ENCODE measurements at places on chromosomes 3 and 15. TPM values are rescaled to one million over a fixed set of nuclear protein-coding genes. Genes with fewer than 3 reads are reported as not detected.

DNA sequence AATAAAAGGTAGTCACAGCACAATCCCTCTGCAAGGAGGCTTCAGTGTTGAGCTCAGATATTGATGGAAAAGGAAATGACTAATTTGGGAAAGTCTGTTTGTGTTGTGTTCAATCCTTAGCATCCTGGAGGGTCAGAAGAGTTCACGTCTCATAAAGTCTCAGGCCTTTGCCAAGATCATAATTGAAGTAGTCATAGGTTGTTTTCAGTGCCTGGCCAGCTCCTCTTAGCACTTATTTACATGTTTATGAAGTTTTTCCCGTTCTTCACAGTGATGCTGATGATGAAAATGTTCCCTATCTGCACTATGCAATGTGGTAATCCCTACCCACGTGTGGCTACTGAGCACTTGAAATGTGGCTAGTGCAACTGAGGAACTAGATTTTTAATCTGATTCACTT lies 61.6 kb upstream of the TGFBR2 start:
- H3K27ac ChIP-seq: no peak overlapping the region
- no peak for DNase-seq
- no peaks in the 10 kb centered on the region for H3K36me3 ChIP-seq
- no peak overlapping the region for H3K4me3 ChIP-seq
- no peaks in the 10 kb centered on the region for H3K27me3 ChIP-seq

GRCh38 chr3:159609625-159610024 lies 379.0 kb upstream of the IL12A start:
- H3K27me3 ChIP-seq: no peaks in the 10 kb centered on the region
- no peak for DNase-seq
- no peaks in the 10 kb centered on the region for H3K36me3 ChIP-seq
- no peaks in the 10 kb centered on the region for H3K4me1 ChIP-seq
- no peak overlapping the region for H3K27ac ChIP-seq

- H3K4me3 ChIP-seq: no peak overlapping the region
- DNase-seq: no peak
Measured at GRCh38 chr3:30970183-30970582, 75.7 kb upstream of the GADL1 start.

DNA sequence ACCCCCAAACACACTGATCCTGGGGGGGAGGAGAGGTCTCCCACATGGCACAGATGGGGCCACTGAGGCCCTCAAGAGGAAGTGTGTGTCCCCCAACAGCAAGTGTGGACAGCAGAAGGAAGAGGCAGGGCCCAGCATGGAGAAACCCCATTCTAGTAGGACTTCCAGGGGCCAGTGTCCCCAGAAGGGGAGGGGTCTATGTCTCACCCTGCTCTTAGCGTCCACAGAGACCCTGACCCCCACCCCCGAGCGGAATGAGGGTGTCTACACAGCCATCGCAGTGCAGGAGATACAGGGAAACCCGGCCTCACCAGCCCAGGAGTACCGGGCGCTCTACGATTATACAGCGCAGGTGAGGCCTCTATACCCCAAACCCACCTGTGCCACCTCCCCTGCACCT lies 35.3 kb downstream of the TSPAN3 start:
- H3K36me3 ChIP-seq: peaks cover 47% of the 10 kb centered on the region
- H3K27me3 ChIP-seq: no peaks in the 10 kb centered on the region
- H3K27ac ChIP-seq: peak overlapping the region; percentile 22
- peaks cover 30% of the 10 kb centered on the region for H3K4me1 ChIP-seq
- no peak overlapping the region for H3K4me3 ChIP-seq

- H3K4me3 ChIP-seq: no peak overlapping the region
- no peak overlapping the region for H3K27ac ChIP-seq
- DNase-seq: peak; percentile 38
- no peaks in the 10 kb centered on the region for H3K36me3 ChIP-seq
- peaks cover 6% of the 10 kb centered on the region for H3K4me1 ChIP-seq
Measured at GRCh38 chr3:138890555-138891187, 55.9 kb upstream of the PIK3CB start.

GRCh38 chr3:66261355-66261754 lies 40.6 kb downstream of the SLC25A26 start:
- H3K27ac ChIP-seq: no peak overlapping the region
- H3K4me3 ChIP-seq: no peak overlapping the region
- peaks cover 5% of the 10 kb centered on the region for H3K36me3 ChIP-seq
- H3K4me1 ChIP-seq: no peaks in the 10 kb centered on the region
- H3K27me3 ChIP-seq: no peaks in the 10 kb centered on the region
- DNase-seq: no peak

DNA sequence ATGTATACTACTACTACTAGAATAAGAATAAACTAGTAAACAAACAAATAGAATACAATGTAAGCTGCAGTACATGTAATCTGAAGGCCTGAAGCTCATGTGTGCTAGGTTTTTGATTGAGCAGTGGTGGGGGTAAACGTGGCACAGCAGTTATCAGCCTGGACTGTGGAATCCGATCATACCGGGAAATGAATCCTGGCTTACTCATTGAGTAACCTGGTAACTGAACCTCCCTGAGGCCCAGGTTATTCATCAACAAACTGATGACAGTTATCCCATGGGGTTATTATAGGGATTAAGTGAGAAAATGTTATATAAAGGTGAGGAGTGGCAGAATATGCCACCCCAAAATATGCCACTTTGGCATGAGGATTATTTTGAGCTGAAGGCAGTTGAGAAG lies 339.1 kb downstream of the FHIT start:
- H3K4me1 ChIP-seq: no peaks in the 10 kb centered on the region
- H3K27me3 ChIP-seq: no peaks in the 10 kb centered on the region
- DNase-seq: no peak
- no peak overlapping the region for H3K4me3 ChIP-seq

DNA sequence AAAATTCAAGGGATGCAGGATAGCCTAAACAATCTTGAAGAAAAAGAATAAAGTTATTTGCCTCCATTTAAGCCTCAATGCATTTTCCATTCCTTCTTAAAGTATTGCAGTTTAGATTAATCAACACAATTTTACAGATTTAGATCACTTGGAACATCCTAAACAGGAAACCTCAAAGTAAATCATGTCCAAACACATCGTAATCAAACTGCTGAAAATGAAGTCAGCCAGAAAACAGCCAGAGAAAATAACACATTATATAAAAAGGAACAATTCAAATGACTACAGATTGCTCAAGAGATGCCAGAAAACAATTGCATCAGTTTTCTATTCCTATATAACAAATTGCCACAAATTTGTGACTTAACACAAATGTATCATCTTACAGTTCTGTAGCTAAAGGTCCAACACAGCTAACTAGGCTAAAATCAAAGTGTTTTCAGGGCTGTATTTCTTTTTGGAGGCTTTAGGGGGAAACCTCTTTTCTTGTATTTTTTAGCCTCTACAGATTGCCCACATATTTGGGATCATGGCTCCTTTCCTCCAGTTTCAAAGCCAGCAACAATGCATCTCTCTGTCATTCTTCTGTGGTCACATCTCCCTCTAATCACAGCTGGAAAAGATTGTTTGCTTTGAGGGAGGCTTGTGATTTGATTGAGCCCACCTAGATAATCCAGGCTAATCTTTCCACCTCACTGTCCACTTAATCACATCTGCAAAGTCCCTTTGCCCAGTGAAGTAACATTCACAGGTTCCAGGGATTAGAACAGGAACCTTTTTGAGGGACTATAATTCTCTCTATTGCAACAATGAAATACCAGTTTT lies 543.3 kb upstream of the UBE2E2 start:
- no peak overlapping the region for H3K27ac ChIP-seq
- no peaks in the 10 kb centered on the region for H3K4me1 ChIP-seq
- no peaks in the 10 kb centered on the region for H3K27me3 ChIP-seq
- DNase-seq: no peak
- H3K4me3 ChIP-seq: no peak overlapping the region
- H3K36me3 ChIP-seq: no peaks in the 10 kb centered on the region

- no peak for DNase-seq
- no peaks in the 10 kb centered on the region for H3K36me3 ChIP-seq
- H3K4me3 ChIP-seq: no peak overlapping the region
- no peaks in the 10 kb centered on the region for H3K4me1 ChIP-seq
- no peaks in the 10 kb centered on the region for H3K27me3 ChIP-seq
- H3K27ac ChIP-seq: no peak overlapping the region
Measured at GRCh38 chr3:89813500-89813899, 706.1 kb downstream of the EPHA3 start.

SERPINI2 gene
- not detected for polyA plus RNA-seq

DPPA2 gene
- polyA plus RNA-seq: 0.12 TPM

ZXDC gene
- polyA plus RNA-seq: 38.9 TPM

SOX2 gene
- not detected for polyA plus RNA-seq

CCDC9B gene
- 1.1 TPM for polyA plus RNA-seq

STRIT1 gene
- not detected for polyA plus RNA-seq

CCDC191 gene
- polyA plus RNA-seq: 23.6 TPM

STAG1 gene
- polyA plus RNA-seq: 9.2 TPM
